Activated naive CD4-positive, alpha-beta T cell treated with anti-CD3 and anti-CD28 coated beads, Interleukin-2, amount 50 U/mL, for 16 hours (primary cell): ENCODE measurements at places on chromosomes 7 and 10.

- DNase-seq = no peak
These were observed 123.0 kb upstream of the JCAD start for GRCh38 chr10:30182191-30183054.

- DNase-seq = no peak
These were observed 57.3 kb downstream of the HELLS start for GRCh38 chr10:94602729-94603515.

DNA sequence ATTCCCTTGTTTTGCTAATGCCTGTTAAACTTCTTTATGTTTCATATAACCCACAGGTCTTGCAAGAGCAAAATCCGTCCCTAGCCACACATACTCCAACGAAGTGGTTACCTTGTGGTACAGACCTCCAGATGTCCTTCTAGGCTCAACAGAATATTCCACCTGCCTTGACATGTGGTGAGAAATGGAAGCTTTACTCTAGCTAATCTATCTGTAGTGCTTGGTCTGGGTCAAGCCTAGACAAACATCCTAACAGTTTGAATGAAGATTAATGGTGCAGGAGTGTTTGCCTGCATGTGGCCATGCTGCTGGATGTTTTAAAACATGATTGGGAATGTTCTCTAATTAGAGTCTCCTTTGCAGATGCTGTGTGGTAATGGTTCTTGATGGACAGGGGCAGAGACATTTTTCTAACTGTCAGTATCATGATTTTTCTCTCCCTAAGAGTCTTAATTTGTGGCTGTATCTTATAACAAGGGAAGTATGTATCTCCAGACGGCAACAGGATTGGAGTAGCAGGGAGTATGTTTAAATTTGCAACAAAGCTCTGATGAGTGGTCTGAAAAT is 308.5 kb upstream of the FZD1 start:
- DNase-seq = no peak

DNA sequence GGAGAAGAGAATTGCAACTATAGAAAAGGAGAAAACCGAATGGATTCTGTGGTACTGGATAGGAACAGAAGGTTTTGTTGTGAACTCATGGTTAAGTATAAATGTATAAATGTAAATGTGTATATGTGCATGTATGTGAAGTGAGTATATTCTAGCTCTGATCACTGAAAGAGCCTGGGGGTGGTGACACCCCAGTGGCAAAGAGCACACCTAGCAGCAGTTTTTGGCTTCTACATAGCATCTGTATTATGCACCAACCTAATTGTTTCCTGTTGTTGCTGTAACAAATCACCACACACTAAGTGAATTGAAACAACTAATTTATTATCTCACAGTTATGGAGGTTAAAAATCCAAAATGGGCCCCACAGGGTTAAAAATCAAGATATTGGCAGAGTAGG is 455.4 kb downstream of the RPS24 start:
- no peak for DNase-seq

- DNase-seq = peak; percentile 20
These were observed 5.1 kb downstream of the MSRB2 start for GRCh38 chr10:23100331-23101030.

DNA sequence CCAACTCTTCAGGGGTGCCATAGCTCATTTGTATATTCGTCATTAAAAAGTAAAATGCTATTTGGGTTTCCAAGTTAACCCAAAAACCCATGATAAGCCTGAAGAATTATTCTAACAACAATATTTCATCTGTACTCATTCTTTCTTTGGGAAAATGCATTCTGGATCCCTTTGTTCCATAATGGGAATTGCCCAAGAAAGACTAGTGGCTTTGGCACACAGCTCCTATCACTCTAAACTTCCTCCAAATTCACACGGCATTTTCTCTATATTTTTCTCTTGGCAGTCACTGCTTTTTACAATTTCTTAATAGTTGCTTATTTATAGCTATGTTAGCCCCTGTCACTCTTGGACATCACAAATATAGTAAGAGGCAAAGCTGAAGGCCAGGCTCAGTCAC is 29.1 kb downstream of the CHCHD3 start:
- no peak for DNase-seq
